Epithelial cell of alveolus of lung (primary cell): ENCODE measurements at places on chromosomes 5 and 9. TPM values are rescaled to one million over a fixed set of nuclear protein-coding genes. Genes with fewer than 3 reads are reported as not detected.

The CFAP157 gene
- total RNA-seq, result 0.08 TPM in 1 of 2 replicates, not detected in the other

The NIM1K gene
- 0.78 and 0.96 TPM in 2 replicates for total RNA-seq

The FOXE1 gene
- not detected in 2 replicates for total RNA-seq

The GKAP1 gene
- total RNA-seq, result 0.39 and 3.9 TPM in 2 replicates

The CTSV gene
- 0.24 and 2.1 TPM in 2 replicates for total RNA-seq

The ARHGEF39 gene
- total RNA-seq, result 3.7 and 40.2 TPM in 2 replicates

The KIF27 gene
- total RNA-seq, result 1.0 and 2.5 TPM in 2 replicates

The SV2C gene
- total RNA-seq, result not detected in 2 replicates

The LHX6 gene
- total RNA-seq, result 0.16 and 1.0 TPM in 2 replicates

The OR1L1 gene
- not detected in 2 replicates for total RNA-seq

The CEL gene
- 0.52 and 1.1 TPM in 2 replicates for total RNA-seq

The ORM1 gene
- total RNA-seq, result 0.24 TPM in 1 of 2 replicates, not detected in the other

The NAIP gene
- total RNA-seq, result 0.78 and 4.2 TPM in 2 replicates

The MARCHF11 gene
- total RNA-seq, result not detected in 2 replicates

The TMEM232 gene
- total RNA-seq, result 0.24 and 3.1 TPM in 2 replicates

The ZNF883 gene
- total RNA-seq, result 1.5 and 2.7 TPM in 2 replicates

The AIF1L gene
- 0.08 and 0.13 TPM in 2 replicates for total RNA-seq

The CCNO gene
- total RNA-seq, result 0.65 TPM in 1 of 2 replicates, not detected in the other

The ACSL6 gene
- not detected in 2 replicates for total RNA-seq

The LCN1 gene
- total RNA-seq, result not detected in 2 replicates

The TMEM252 gene
- total RNA-seq, result not detected in 2 replicates

The AGXT2 gene
- total RNA-seq, result not detected in 2 replicates

The PHYHD1 gene
- 11.9 and 16.9 TPM in 2 replicates for total RNA-seq

The MYOZ3 gene
- 0.26 and 0.40 TPM in 2 replicates for total RNA-seq

The FGFR4 gene
- total RNA-seq, result 7.2 and 198 TPM in 2 replicates

The SLC1A1 gene
- total RNA-seq, result 0.96 and 8.9 TPM in 2 replicates

The TESK1 gene
- total RNA-seq, result 11.9 and 13.4 TPM in 2 replicates

The FCN2 gene
- total RNA-seq, result not detected in 2 replicates

The AQP7 gene
- total RNA-seq, result not detected in 2 replicates

The CFAP90 gene
- 0.13 TPM in 1 of 2 replicates, not detected in the other for total RNA-seq

The PKD2L2 gene
- not detected in 2 replicates for total RNA-seq

The CCDC183 gene
- 1.1 TPM in 1 of 2 replicates, not detected in the other for total RNA-seq

The RNF130 gene
- 25.3 and 56.7 TPM in 2 replicates for total RNA-seq

The HMGXB3 gene
- 24.6 and 24.7 TPM in 2 replicates for total RNA-seq

The GRXCR2 gene
- total RNA-seq, result not detected in 2 replicates

The PSD2 gene
- not detected in 2 replicates for total RNA-seq

The BASP1 gene
- total RNA-seq, result 158 and 178 TPM in 2 replicates

The C9 gene
- not detected in 2 replicates for total RNA-seq

The GARIN3 gene
- total RNA-seq, result not detected in 2 replicates

The SLC1A3 gene
- total RNA-seq, result 4.0 and 12.4 TPM in 2 replicates

The NUTM2G gene
- total RNA-seq, result not detected in 2 replicates

The CBY3 gene
- not detected in 2 replicates for total RNA-seq

The ECM2 gene
- total RNA-seq, result 0.39 and 2.2 TPM in 2 replicates

The PCDHB14 gene
- 1.4 TPM in 1 of 2 replicates, not detected in the other for total RNA-seq

The BTNL3 gene
- not detected in 2 replicates for total RNA-seq

The INSL6 gene
- total RNA-seq, result not detected in 2 replicates
